ENCODE measurements at places on chromosomes 11 and 22.

DNA sequence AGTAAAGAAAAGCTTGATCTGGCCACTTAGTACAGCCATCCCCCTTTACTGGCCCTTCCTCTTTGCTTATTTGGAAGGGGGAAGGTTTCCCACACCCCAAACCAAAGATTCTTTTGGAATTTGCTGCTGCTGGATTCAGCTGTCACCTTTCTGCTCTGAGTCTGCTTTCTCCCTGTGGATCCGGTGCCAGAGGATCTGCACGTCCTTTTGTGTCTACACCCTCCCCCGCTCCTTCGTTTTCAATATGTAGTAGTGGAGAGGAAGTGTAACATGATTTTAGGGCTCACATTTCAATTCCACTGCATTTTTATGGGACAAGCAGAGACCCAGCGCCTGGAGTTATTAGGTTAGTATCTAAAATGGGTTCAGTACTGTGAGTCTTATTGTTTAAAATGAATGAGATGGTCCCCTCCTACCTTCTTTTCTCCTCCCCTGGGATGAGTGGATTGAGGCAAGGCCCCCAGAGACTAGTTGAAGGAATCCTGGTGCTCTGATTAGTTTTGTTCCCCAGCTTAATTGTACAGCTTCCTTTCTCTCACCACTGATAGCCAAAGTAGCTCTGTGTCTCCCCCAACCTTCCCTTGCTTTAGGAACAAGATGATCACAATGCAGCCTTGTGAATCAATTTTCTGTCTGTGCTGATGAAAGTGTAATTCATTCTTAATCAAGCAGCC lies 30.5 kb upstream of the CABP7 start:
- no peak for DNase-seq

DNA sequence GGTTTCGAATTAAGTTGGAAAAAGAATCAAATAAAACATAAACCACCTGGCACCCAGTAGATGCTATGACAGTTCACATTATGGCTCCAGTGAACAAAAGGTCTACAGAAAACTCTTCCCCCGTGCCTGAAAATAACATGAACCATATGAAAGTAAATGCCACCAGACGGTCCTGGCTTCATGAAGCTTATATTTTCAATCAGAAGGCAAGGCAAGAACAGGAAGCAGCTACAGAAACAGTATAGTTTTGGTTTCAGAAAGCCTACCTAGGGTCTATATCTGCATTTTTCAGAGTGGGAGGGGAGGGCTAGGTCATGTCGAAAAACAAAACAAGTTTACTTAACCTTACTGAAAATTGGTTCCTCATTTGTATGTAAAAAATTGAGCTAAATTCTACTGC lies 9.8 kb downstream of the RAB30 start:
- DNase-seq: no peak

DNA sequence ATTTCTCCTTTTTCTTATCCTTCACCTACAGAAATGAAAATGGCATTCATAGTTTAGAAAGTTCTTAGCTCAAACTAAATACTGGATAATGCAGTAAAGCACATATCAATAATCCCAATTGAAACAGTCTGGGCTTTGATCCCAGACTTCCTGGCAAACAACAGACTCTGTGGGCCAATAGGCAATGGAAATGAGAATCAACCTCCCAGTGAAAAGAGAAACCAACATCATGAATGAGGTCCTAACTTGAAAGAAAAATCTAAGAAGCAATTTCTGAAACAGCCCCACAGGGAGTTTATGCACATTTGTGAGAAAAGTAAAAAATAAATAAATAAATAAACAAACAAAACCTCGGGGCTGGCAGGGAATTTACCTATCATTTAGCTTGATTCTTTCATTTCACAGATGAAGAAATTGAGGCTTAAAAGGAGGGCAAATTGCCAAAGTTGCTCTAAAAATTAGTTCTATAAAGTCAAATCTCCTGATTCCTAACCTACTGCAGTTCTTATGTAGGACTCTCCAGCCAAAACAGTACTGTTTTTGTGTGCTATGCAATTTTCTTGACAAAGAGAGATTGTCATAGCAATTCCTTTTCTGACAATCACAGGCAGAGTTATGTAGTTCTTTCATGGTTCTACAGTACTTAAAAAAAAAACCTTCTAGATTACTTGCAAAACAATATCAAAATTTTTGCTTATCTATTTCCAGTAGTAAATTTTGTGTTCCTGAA lies 265.8 kb downstream of the GRM5 start:
- no peak for DNase-seq

- DNase-seq: peak; percentile 50
Measured at GRCh38 chr22:31630331-31631329, 31.4 kb downstream of the PISD start.

GRCh38 chr11:94895451-94895850 lies 77.9 kb downstream of the CWC15 start:
- no peak for DNase-seq

DNA sequence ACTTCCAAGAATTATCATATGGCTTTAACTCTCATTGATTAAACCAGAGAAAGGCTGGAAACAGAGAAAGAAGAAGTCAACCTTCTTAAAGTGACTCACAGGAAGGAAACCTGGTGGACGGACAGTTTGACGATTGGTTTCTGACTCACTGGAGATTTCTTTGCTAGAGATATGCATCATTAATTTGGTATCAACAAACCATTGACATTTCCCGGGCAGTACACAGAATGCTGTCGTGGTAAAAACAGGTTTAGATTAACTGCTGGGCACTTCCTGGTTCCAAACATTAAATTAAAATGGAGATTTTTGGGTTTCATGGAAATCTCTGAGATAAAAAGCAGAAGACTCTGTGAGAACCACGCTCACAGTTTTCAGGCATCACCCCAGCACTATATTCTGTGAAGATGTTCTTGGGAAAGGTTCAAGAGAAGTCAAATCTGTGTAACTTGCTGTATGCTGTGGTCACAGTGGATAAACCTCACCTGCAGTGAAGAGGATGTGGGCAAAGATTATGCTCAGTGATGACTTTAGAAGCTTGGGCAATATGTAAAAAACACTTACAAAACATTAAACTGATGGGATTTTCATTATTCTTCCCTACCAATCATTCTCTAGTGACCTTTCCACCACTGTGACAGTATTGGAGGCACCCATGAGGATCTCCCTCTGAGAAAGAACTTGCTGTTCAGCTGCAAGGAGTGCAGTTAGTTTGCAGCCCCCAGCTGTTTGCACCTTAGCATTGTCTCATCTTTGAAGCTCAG lies 61.1 kb upstream of the CD44 start:
- no peak for DNase-seq

GRCh38 chr11:4044976-4045646 lies 49.5 kb upstream of the RRM1 start:
- DNase-seq: no peak

- DNase-seq: no peak
Measured at GRCh38 chr22:38953577-38954413, 3.6 kb upstream of the APOBEC3A start.

GRCh38 chr22:46846150-46846831 lies 83.8 kb downstream of the TBC1D22A start:
- DNase-seq: no peak

- DNase-seq: no peak
Measured at GRCh38 chr11:69005183-69005630, 7.8 kb downstream of the MRGPRF start.

DNA sequence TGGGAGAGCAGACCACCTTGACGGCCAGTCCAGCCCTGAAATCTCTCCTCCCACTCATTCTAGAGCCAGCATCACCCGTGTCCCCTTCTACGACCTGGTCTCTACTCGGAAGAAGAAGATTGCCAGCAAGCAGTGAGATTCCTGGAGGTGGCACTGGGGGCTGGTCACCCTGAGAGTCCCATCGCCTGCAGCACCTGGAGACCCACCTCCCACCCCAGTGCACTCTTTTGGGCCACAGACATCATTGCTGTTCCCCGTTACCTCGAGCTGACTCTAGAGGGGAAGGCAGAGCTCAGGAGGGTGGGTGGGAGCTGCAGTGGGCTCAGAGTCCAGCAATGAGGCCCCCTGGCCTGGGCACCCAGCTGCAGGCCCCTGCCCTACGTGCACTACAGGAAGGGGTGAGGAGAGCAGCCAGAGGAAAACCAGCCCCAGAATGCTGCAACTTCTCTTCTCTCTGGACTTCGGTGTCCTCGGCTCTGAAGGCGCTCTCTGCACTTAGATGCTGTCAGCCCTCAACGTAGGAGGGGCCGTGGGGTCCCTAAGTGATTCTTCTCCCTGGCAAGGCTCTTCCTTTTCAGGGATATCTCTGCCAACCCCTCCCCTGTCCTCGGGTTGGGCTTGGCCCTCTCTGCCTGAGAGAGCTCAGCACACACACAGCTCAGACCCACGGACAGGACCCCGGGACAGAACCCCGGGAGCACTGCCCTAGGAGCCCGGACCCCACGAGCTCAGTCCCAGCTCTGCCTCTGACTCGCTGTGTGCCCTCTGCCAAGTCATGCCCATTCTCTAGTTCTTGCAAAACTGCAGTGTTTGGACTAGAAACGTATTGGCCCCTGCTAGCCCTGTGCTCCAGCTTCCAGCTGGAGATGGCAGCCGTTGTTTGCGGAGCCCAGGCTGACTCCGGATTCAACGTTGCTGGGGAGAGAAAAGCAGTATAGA lies 31.3 kb downstream of the CYTH4 start:
- DNase-seq: no peak

- no peak for DNase-seq
Measured at GRCh38 chr11:35553831-35554230, 28.4 kb upstream of the PAMR1 start.

- no peak for DNase-seq
Measured at GRCh38 chr11:123069908-123070821, 8.2 kb upstream of the HSPA8 start.

DNA sequence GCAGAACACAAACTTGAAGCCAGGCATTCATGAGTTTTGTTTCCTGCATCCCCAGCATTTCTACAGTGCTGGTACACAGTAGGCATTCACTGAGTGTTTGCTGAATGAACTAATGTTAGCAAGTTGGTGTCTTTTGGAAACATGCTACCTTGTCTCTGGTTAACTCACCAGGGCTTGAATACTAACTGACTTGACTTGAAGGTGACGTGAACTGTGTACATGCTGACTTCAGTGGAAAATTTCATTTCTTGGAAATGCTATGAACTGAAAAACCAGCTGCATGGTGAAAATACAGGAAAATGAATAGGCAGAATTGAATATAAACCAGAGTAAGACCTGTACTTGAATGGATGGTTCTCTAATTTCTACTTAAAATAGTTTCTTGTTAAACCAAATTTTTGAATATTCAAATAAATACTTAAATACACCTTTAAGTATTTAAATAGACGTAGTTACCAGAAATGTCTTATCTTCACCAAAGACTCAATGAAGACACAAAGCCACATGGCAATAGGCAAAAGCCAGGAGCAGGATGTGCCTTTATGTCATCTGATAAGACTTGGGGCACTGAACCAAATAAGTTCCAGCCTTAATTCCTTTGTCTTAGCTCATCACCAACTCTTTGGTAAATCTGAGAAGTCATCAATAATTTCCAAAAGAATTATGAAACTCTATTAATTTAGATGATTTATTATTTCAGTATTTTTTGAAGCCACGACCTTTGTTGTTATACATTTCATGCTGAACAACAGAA lies 39.7 kb upstream of the POU2AF2 start:
- no peak for DNase-seq

- DNase-seq: no peak
Measured at GRCh38 chr11:72234514-72234830, 9.5 kb downstream of the PHOX2A start.

- peak; percentile 86 for DNase-seq
Measured at GRCh38 chr11:78742430-78742829, 167.8 kb upstream of the NARS2 start.
